ENCODE measurements at places on chromosomes 4 and X.

DNA sequence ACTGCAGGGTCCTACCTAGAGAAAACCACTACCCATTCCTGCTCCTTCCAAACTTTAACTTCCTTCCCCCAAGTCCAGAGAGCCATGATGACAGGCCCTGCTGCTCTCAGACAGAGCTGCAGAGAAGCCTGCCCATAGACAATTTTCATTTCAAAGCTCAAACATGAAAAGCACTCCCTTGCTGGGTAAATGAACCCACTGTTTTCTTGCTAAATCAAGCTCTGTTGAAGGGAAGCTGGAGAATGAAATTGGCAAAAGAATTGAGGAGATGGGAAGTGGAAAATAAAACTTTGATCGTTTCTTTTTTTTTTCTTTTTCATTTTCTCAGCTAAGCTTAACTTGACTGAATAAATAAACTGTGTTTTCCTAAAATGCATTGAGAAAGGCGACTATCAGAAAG is 331.1 kb upstream of the CPEB2 start:
- DNase-seq, result no peak

DNA sequence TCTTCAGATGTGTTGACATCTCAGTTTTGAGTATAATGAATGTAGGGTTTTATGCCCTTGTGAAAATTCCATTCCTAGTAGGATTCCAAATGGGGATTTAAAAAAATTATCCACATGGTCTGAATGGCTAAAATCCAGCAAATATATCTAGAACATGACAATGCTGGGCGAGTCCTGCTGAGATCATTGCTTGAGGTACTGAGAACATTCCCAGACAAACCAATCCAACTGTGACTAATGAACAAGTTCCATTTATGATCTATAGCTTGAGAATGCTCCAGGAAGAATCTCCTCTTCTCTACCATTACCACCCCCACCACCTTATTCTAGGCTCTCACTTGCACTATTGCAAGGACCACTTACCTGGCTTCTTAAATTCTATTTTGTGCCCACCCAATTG is 77.2 kb upstream of the IL1RAPL2 start:
- DNase-seq, result no peak

- no peak for DNase-seq
Measured at GRCh38 chr4:18075823-18076433, 54.4 kb upstream of the LCORL start.

DNA sequence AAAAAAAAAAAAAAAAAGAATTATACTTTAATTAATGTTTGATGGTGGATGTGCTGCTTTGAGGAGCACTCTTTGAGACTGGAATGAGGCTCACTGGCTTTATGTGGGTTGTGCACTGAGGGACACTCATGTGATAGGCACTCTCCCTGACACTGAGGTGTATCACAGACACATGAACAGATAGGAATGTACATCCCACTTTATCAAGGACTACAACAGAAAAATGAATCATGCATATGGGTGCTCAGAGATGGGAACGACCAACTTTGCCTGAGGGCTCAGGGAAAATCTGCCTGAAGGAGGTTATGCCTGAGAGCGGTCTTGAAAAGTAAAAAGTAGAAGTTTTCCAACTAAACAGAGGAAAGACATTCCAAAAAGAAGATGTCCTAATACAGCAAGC is 97.7 kb upstream of the RBPJ start:
- DNase-seq, result no peak

DNA sequence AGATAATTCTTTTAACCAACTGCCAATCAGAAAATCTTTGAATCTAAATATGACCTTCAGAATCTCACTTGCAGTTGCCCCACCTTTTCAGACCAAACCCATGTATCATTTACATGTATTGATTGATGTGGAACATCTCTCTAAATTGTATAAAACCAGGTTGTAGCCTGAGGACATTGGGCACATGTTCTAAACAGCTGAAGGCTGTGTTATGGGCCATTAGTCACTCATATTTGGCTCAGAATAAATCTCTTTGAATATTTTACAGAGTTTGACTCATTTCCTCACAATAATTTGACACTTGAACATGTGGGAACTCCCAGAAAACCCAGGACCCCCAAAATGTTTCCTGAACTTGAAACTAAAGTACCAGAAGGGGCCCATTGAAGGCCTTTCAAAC is 58.7 kb downstream of the UGT2B10 start:
- DNase-seq, result no peak

DNA sequence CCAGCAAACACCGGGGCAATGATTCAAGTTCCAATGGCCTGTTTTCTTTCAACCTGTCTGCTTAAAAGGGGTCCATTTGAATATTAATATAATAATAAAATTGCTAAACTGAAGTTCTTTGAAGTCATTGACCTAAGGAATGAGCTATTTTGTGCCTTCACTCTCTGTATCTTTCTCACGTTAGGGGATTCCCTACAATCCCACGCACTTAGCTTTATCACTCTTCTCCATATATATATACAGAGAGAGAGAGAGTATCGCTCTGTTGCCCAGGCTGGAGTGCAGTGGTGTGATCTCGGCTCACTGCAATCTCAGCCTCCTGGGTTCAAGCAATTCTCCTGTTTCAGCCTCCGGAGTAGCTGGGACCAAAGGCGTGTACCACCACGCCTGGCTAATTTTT is 83.9 kb upstream of the NWD2 start:
- DNase-seq, result no peak

GRCh38 chr4:723751-724530 is 18.3 kb downstream of the PCGF3 start:
- no peak for DNase-seq

- DNase-seq, result no peak
Measured at GRCh38 chrX:70444946-70445656, 466 bp downstream of the DLG3 start.

DNA sequence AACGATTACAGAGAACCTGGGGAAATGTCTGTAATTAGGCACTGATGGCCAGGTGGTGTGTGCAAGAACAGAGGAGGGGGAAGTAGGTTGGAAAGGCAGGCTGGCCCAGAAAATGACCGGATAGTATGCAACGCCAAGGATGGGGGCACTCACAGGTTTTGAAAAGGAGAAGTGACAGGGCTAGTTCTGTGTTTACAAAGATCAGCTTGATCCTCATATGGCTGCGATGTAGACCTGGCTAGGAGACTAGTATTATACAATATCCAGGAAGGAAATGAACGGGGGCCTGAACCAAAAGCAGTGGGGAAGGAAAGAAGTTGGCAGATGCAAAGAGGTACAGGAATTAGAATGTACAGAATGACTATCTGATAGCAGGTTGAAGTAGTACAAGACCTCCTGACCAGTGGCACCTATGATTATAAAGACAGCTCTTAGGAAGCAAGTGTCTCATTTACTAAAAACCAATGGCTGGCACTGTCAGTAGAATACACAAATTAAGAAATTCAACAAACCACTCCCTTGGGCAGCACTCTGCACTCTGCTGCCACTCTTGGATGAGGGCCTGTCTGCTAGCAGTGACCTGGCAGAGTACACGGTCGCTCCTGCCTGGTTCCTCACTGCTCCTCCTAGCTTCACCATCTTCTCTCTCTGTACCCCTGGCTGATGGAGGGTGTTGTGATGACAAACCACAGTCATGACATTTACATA is 14.1 kb downstream of the MFAP3L start:
- DNase-seq, result no peak

- DNase-seq, result no peak
Measured at GRCh38 chr4:20378181-20378580, 126.5 kb downstream of the SLIT2 start.

DNA sequence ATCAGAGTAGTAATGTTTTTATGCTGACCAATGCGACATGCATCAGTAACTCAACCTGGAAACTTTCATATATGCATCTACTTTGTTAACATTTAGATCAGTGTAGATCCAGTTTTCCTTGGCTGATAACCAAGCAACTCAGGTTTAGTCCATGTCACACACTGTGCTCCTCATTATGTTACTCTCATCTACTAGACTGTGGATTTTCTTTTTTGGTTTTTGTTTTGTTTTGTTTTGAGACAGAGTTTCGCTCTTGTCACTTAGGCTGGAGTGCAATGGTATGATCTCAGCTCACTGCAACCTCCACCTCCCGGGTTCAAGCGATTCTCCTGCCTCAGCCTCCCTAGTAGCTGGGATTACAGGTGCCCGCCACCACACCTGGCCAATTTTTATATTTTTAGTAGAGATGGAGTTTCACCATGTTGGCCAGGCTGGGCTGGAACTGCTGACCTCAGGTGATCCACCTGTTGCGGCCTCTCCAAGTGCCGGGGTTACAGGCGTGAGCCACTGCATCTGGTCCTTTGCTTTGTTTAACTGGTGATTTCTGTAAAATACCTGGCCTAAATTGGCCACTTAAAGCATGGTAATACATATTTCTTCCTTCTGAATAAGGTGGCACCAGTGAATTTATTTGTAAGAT is 48.6 kb downstream of the SMARCAD1 start:
- no peak for DNase-seq

DNA sequence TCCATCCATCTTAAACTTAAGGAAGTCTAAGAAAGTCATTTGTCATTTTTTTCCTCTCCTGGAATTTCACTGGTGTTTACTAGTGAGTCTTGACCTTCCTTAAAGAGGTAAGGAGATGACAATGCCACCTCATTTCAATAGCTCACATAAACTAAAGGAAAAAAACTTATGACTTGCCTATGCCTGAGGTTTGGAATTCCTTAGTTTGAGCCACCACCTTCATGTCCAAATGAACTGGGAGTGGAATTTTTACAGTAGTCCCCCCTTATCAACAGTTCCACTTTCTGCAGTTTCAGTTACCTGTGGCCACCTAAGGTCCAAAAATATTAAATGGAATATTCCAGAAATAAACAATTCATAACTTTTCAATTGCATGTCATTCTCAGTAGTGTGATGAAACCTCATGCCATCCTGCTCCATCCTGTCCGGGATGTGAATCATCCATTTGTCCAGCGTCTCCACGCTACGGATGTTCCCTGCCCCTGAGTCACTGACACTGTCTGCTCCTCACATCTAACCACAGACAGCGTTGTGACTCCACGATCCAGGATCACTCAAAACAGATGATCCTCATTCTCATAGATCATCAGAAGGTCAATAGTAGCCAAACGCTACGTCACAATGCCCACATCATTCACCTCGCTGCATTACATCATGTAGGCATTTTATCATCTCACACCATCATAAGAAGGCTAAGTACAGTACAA is 177.4 kb downstream of the SH3KBP1 start:
- no peak for DNase-seq

GRCh38 chr4:122224348-122224747 is 72.2 kb downstream of the BLTP1 start:
- no peak for DNase-seq

DNA sequence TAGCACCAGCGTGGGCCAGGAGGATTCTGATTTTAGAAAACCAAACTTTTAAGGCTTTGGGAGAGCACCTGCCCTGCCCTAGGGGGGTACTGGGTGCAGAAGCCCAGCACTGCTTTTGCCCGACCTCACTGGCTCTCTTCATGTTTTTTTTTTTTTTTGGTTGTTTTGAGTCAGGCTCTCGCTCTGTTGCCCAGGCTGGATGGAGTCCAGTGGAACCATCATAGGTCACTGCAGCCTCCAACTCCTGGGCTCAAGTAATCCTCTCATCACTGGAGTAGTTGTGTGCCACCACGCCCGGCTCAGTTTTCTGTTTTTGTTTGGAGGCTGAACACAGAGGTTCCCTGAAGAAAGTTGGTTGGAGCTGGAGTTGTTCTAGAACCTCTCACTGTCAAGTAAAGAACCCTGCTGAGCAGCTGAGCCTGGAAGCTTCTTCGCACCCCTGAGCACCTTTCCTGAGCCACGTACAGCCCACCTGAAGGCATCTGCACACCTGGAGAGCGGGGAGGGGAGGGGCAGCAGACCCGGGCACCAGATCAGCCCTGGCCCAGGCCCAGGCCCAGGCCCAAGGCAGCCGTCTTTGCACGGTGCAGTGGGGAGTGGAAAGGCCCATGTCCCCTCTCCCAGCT is 49.5 kb downstream of the SHROOM2 start:
- no peak for DNase-seq

- DNase-seq, result no peak
Measured at GRCh38 chr4:84938316-84938715, 28.2 kb downstream of the WDFY3 start.

- no peak for DNase-seq
Measured at GRCh38 chr4:114087596-114088230, 108.3 kb upstream of the ARSJ start.

DNA sequence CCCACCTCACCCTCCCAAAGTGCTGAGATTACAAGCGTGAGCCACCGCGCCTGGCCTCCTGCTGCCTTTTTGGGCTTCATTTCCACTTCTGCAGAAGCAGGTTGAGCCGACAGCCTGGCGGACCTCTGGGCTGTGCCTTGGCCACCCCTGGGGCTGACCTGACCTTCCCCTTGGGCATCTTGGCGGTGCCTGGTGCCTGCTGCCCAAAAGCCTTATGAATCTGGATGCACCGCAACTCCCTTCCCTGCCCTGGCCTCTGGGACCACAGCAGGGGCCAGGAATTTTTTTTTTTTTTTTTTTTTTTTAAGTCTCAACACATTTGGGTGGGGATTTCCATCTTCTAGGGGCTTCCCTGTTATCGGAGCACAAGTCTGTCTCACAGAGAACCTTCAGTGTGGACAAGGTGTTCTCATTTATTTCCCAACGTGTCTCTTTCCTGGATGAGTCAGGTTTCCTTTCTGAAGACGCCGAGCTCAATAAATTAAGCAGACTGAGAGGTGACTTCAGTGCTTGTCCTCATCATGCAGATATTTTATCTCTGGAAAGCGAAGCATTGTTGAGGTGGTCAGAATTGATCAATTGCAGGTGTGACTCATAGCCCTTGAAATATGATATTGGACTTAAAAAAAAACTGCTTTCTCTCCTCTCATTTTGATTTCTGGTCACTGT is 79.7 kb downstream of the SHROOM2 start:
- DNase-seq, result no peak

DNA sequence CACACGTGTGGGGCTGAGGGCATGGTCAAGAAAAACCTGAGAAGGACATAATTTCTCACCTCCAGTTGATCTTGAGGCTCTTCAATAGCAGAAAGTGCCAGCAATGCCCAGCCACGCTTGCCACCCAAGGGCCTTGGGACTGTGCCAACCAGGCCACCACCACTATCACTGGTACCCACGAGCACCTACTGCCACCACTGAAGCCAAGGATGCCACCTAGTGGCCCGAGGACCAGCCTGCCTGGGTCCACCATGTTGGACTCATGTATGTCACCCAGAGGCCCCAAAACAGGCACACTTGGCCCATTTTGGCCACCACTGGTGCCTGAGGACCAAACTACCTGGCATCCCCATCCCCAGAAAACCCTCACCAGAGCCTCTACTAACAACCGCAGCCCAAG is 191.8 kb downstream of the ADAM29 start:
- DNase-seq, result no peak

GRCh38 chrX:28586981-28587551 is at the start of gene IL1RAPL1:
Gene IL1RAPL1 (plus strand): TSS chrX:28587446.
- DNase-seq, result no peak

DNA sequence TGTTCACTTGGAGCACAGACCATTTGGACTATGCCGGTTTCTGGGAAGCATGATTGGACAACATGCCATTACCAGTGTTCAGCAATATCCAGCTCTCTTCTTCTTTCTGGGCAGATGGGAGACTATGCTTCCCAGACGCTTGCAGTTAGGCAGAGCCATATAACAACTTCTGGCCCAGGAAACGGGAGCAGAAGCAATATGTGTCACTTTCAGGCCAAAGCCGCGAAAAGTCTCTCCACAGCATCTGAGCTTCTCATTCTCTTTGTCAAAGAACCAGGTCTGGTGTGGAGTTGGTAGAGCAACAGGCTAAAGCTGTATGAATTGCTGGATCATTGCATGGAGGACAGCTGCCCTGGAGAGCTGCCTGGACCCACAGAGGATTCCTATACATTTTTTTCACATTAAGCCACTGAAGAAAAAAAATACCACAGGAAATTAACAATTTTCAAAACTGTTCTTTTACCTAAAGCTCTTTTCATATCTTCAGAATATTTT is 131.4 kb upstream of the FRG1 start:
- DNase-seq, result no peak

Data from NCI-H2081 treated with DMSO at 0.1 percent for 48 hours (cell line).